SJCRH30 (cell line): ENCODE measurements at places on chromosomes 2 and 18. TPM values are rescaled to one million over a fixed set of nuclear protein-coding genes. Genes with fewer than 3 reads are reported as not detected.
A peak's percentile ranks its signal among the peaks of the same experiment; 100 is the strongest.

RND3 gene
- 31.7 and 43.4 TPM in 2 replicates for total RNA-seq

TUBA4B gene
- total RNA-seq: 0.08 TPM in 1 of 2 replicates, not detected in the other

TMEM131 gene
- total RNA-seq: 26.6 and 29.7 TPM in 2 replicates

LGALSL gene
- total RNA-seq: 11.3 and 14.9 TPM in 2 replicates

CD207 gene
- 0.08 TPM in 1 of 2 replicates, not detected in the other for total RNA-seq

CMPK2 gene
- not detected in 2 replicates for total RNA-seq

C2orf72 gene
- not detected in 2 replicates for total RNA-seq

OTOF gene
- 0.08 TPM in 1 of 2 replicates, not detected in the other for total RNA-seq

ACYP2 gene
- 4.6 and 7.0 TPM in 2 replicates for total RNA-seq

CPO gene
- total RNA-seq: not detected in 2 replicates

XDH gene
- 0.03 TPM in 1 of 2 replicates, not detected in the other for total RNA-seq

SCLY gene
- total RNA-seq: 35.9 and 36.7 TPM in 2 replicates

CD226 gene
- total RNA-seq: 0.10 TPM in 1 of 2 replicates, not detected in the other

DSC2 gene
- not detected in 2 replicates for total RNA-seq

- DNase-seq: no peak
Measured at GRCh38 chr2:201152999-201153815, 29.7 kb upstream of the CASP10 start.

- DNase-seq: peak; percentile 12
Measured at GRCh38 chr2:487186-488079, 189.8 kb downstream of the TMEM18 start.

DNA sequence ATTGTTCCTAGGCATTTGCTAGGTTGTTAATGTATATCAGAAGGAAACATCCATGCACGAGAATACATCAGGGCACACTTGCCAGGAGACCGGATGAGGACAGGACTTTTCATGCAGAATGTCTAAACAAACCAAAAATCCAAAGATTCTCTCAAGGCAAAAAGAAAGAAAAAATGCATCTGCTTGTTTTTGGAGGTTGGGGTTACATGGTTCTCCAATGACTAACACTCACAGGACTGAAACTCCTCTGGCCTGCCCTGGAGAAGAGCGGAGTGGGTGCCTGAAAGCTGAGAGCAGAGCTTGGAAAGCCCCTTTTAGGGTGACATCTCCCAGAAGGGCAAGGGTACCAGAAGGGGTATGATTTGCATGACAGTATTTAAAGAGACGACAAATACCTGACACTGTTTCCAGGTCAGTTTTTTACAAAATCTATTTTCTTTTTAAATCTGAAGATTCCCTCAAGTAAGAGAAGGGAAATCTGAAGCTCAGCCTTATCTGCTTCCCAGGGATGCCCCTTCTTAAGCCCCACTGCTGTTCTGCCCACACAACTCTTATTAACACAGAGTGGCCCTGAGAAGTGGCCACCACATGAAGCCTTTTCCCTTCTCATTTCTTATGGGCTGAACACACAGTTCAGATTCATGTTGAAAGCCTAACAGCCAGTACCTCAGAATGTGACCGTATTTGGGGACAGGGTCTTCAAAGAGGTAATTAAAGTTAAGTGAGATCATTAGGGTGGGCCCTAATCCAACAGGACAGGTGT is 216.4 kb downstream of the STK39 start:
- no peak for DNase-seq

GRCh38 chr2:111135910-111136297 is 15.2 kb downstream of the BCL2L11 start:
- no peak for DNase-seq

DNA sequence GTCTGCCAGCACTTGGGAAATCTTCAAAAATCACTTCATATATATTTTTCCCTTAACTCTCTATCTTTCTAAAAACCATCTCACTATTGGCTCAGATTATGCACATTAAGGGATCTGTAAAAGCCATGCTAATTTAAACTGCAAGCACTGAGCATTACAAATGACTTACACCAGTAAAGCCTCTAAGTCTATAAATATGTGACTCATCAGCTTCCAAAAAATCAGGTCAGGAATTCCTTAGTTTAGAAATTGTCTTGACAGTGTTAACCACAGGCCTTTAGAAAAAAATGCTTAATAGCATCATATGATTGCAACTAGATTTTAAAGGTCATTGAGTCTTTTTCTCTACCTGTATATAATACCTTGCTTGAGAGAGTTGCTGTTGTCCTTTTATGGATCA is 1113.6 kb upstream of the PIK3C3 start:
- no peak for DNase-seq

GRCh38 chr2:221848286-221848685 is 276.2 kb upstream of the EPHA4 start:
- no peak for DNase-seq

DNA sequence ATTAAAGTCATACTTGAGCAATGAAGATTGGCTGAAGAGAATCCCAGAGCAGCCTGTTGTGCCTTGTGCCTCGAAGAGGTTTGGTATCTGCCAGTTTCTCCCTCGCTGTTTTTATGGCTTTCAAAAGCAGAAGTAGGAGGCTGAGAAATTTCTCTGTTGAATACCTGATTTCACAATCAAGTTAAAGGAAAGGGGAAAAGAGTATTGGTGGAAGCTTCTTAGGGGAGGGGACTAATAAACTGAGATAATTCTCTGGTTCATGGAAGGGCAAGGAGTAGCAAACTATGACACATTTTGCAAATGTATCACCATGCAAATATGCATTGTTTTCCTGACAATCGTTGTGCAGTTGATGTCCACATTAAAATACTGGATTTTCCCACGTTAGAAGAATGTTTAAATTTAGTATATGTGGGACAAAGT is at the start of gene IL1B:
TSS of gene IL1B (minus strand) at position 85 of the 423 bp plus-strand sequence. CDS start 550 bp downstream, outside the sequence.
- no peak for DNase-seq

- no peak for DNase-seq
Measured at GRCh38 chr18:62152844-62153243, 34.0 kb downstream of the PIGN start.

DNA sequence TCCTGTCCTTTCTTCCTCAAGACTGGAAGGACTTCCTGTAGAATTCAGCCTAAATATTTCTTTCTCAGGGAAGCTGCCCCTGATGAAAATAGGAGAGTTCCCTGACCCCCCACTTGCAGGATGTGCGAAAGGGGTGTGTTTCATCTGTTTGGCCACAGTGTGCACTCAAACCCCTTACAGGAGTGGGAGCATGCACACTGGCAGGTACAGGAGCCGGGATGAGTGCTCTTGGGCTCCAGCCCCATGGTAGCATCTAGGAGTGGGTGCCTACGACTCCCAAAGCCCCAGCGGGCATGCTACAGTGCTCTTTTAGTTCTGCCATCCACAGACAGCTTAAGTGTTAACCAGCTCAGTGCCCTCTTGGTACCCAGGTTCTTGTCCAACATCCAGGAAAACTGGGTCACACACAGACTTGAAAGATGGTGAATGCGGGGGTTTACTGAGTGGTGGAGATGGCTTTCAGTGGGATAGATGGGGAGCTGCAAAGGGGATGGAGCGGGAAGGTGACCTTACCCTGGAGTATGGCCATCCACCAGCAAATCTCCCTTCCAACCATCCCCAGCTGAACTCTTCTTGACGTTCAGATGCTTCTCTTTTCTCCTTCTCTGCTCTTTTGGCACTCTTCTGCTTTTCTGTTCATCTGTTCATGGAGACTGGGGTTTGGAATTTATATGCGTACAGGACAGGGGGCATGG is 295.0 kb upstream of the NCKAP5 start:
- DNase-seq: no peak

DNA sequence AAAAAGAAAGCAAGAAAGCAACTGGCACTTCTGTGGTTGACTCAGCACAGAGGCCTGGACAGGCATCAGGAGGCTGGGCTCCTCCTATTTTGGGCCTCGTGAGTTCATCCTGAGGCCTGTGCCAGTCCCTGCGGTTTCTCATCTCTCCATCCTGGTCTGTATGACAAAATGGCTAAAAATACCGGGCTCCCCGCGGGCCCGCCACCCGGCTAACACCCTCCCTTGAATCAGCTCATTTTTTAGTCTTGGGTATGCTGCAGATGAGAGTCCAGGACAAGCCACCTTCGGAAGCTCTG is 62.3 kb upstream of the YWHAQ start:
- peak; percentile 45 for DNase-seq

DNA sequence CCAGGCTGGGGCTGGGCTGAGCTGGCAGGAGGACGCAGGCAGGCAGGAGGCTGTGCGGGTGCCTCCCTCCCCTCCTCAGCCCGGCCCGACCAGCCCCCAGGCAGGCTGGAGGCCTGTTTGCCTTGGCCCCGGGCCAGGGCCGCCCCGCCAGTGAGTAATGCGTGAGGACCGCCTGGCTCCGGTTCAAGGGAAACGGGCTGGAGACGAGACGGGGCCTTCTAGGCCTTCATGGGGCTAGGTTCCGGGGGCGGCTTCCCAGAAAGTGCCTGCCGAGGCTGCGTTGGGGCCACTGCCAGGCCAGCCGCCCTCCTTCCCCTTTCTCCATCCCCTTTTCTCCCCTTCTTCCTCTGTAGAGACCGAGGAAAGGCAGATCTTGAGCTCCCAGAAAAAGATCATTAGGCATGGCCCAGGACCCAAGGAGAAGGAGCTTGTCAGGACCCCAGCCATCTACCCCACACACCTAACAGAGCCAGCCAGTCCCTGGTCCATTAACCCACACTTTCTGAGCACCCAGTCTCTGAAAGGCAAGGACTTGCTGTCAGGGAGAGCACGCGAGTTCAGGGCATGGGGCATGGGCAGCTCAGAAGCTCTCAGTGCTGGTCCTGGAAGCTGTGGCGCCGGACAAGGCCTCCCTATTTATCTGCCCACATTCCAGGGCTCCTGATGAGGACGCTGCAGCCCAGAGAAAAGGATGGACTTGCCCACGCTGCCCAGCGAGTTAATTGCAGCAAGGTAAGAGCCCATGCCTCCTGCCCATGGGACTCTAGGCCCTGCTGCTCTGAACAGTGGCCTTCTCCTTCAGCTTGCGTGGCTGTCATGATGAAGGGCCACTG is 48.5 kb downstream of the SMAD7 start:
- DNase-seq: peak; percentile 88

- peak; percentile 56 for DNase-seq
Measured at GRCh38 chr18:26429535-26430226, 118.7 kb downstream of the KCTD1 start.

GRCh38 chr18:78564518-78564917 is 415.1 kb upstream of the SALL3 start:
- DNase-seq: no peak

DNA sequence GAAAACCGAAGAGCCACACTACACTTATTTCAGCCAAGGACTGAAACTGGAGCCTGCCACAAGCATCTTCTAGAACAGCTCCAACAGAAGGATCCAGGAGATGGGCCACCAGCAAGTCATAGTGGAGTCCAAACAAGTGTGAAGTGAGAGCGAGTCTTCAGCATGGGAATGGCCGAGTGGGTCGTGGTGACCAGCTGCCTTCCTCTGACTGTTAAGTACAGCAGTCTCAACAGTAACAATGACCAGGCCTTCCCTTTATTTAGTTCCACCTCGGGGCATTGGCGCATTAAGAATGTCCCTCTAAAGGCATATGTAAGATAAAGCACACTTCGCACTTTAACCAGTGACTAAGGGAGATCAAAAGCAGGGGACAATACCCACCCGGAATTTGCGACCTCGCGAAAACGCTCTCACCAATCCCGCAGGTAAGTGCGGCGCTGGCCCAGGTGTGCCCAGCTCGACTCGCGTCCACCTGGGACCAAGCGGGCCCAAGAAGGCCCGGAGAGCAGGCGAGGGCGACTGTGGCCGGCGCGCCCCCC is 1.1 kb downstream of the L3MBTL4 start:
- DNase-seq: no peak

GRCh38 chr2:106991866-106992265 is 105.9 kb upstream of the ST6GAL2 start:
- no peak for DNase-seq

GRCh38 chr2:223856584-223856983 is 19.2 kb upstream of the AP1S3 start:
- DNase-seq: no peak

- DNase-seq: peak; percentile 43
Measured at GRCh38 chr2:42060028-42060427, 12.2 kb downstream of the PKDCC start.

DNA sequence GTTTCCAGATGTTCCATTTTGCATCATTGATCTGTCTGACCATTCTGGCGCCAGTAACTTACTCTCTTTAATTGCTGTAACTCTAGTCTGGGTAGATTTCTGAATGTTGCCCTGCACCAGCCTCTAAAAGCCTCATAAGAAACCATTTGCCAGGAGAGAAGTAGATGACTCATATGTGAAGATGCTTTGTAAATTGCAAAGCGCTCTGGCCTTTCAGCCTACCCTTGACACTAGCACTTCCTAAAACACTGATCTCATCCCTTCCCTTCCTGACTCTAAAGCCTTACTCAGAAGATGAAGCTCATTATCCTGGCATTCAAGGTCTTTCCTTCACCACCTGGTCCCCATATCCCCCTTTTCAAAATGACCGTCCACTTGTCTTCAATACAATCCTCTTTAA is 193.2 kb upstream of the MEX3C start:
- no peak for DNase-seq

GRCh38 chr2:240946654-240947053 is 40.5 kb downstream of the CROCC2 start:
- peak; percentile 38 for DNase-seq

- DNase-seq: no peak
Measured at GRCh38 chr2:71558300-71559051, 105.1 kb downstream of the DYSF start.

DNA sequence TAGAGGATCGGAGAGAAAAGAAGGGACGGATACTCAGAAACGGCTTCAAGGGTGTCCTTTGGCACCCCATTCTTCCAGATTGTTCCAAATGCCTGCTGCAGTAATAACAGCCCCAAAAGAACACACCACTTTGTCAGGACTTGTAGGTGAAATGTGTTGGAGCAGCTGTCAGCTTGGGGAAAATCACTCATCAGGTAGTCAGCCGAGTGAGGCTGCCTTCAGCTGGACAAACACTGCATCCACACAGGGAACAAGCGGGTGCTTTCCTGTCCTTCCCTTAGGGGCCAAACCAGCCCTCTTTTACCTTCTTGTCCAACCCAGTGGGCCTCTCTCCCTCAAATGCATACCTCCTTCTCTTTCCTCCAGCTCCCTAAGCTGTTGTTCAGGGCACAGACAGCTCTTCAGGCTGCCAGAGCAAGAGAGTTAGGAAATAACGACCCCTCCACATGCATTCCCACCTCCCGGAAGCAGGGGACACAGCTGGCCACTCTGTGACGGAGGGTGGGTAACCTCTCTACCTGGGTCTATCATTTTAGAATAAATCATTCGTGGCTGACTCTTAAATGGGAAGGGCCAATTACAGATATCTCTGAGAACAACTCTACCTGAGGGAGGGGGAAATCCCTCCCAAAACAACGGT is 48.1 kb downstream of the BCL11A start:
- DNase-seq: no peak

DNA sequence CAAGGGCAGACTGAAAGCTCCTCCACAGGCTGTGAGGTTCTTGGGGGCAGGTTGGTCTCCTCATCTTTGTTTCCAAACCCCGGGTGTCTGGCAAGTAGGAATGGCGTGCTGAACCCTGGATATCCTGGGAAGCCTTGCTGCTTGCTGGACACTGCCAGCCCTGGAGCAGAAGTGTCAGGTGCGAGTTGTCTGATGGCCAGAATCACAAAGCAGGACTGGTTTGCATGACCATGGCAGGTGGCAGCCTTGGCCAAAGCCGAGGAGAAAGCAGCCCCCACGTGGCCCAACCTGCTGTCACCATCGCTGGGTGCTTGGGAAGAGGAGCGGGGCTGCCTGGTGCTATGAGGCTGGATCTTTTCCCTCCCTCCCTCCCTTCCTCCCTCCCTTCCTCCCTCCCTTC is 309.5 kb upstream of the HS6ST1 start:
- DNase-seq: no peak

- DNase-seq: no peak
Measured at GRCh38 chr2:151861174-151861573, 33.0 kb upstream of the ARL5A start.
